Suprapubic skin (tissue), 4 donors: ENCODE measurements at places on chromosomes 1 and 21.

DNA sequence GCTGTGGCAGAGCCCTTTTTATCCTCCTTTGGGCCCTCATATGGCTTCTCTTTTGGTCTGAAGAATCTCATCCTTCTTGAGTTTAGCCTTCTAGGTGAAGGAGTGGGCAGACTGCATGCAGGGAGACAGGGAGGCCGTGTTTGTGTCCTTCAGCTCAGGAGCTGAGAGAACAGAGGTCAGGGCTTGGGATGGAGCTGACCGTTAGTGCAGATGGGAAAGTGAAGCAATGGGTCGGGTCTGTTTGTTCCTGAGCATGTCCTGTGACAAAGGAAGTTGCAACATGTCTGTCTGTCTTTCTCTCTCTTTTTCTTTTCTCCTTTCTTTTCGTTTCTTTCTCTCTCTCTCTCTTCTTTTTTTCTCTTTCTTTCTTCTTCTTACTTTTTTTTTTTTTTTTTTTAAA lies 14.9 kb downstream of the MAPKAPK2 start:
- no peak overlapping the region for H3K4me3 ChIP-seq
- peaks cover 7% of the 10 kb centered on the region for H3K36me3 ChIP-seq
- H3K27me3 ChIP-seq: no peaks in the 10 kb centered on the region
- peaks cover 53% of the 10 kb centered on the region for H3K4me1 ChIP-seq
- no peak for DNase-seq

DNA sequence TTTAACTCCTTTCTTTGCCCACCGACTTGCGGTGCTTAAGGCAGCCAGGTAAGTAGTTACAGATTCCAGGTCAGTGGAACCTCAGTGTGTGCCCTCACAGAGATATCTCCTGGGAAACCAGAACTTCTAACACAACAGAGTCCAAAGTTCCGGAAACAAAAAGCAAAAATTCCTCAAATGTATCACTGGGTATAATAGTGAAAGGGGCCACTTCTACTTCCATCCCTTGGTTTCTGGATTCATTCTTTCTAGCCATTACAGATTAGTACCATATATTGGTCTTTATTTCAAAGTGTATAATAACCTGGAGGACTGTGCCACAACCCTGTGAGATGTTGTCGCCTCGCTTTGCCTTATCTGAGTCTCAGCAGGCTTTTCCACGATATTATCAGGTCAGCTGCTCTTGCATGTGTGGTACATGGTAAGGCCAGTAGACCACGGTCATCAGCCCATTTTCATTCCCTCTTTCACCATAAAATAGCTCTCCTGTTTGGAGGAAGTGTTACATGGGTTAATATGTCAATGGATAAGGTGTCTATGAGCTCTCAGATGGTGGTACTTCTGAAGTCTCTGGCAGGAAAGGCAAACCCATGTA lies 14.9 kb upstream of the VASH2 start:
- no peak for DNase-seq
- no peak overlapping the region for H3K4me3 ChIP-seq
- H3K36me3 ChIP-seq: no peaks in the 10 kb centered on the region
- no peaks in the 10 kb centered on the region for H3K27me3 ChIP-seq
- no peak overlapping the region for H3K27ac ChIP-seq

DNA sequence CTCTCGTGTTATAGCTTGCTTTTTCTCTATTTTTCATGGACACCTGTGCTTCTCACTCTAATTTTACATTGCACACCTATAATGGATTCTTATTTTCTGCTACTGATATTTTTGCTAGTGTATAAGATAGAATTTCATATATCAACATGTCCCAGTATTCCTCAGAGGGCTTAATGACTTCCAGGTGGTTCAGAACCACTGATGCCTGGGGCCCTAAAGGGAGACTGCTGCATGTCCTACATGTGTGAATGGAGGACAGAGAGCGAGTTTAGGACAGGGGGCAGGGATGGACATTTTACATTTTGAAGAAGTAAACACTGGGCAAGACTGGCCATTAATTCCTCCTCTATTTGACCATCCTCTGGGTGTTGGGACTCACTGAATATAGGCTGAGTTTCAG lies 100.6 kb downstream of the DISC1 start:
- H3K4me1 ChIP-seq: no peaks in the 10 kb centered on the region
- no peaks in the 10 kb centered on the region for H3K36me3 ChIP-seq
- H3K27ac ChIP-seq: no peak overlapping the region
- DNase-seq: no peak
- no peaks in the 10 kb centered on the region for H3K27me3 ChIP-seq
- H3K4me3 ChIP-seq: no peak overlapping the region

DNA sequence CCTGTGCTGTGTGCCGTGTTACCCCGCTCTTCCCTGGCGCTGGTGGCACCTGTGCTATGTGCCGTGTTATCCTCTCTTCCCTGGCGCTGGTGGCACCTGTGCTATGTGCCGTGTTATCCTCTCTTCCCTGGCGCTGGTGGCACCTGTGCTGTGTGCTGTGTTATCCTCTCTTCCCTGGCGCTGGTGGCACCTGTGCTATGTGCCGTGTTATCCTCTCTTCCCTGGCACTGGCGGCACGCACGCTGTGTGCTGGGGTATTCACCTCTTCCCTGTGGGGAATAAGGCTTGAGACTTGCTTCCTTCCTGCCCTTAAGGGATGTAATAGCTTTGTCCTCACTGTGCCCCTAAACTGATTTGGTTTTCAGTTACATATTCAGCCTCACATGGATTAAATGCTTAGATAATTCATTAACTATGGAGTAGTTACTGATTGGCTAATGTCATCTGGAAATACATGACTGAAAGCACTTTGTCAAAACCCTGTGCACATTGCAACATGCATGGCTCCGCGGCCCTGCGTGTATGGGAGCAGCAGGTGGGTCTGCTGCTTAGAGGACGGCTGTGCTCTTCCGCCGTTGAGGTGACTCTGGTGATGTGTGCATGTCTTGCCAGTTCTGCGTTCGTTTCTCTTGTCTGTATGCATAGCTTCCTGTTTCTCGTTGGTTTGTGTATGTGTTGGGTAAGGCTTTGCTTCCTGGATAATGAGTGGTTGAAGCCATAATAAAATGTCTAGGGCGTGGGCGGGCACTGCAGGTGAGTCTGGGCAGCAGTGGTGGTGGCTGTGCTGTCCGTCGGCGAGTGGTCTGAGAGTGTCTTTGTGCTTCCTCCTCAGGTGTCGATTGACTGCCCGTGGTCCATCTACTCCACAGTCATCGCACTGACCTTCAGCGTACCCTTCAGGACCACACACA lies 17.9 kb upstream of the PWP2 start:
- no peaks in the 10 kb centered on the region for H3K27me3 ChIP-seq
- H3K27ac ChIP-seq: no peak overlapping the region
- no peak overlapping the region for H3K4me3 ChIP-seq
- peaks cover 92% of the 10 kb centered on the region for H3K36me3 ChIP-seq

GRCh38 chr1:1157426-1157913 lies 16.2 kb upstream of the TTLL10 start:
- peak overlapping the region; percentile 61 for H3K4me3 ChIP-seq
- peak; percentile 93 for DNase-seq
- H3K36me3 ChIP-seq: no peaks in the 10 kb centered on the region

DNA sequence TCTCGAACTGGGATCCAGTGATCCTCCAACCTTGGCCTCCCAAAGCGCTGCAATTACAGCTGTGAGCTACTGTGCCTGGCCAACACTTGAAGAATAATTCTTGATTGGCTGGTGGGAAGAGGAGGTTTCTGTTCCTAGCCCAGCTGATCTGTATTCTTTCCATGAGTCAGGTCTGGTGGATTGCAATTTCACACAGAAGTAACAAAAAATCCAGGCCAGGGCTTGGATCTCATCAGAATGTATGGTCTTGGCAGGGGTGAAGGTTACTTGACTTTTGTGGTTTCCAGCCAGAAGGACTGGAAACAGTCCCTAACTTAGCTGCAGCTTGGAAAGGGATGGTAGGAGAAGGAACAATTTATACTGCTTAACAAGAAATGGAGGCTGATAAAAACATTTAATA lies 5.1 kb upstream of the HP1BP3 start:
- H3K4me1 ChIP-seq: peaks cover 8% of the 10 kb centered on the region
- H3K27me3 ChIP-seq: no peaks in the 10 kb centered on the region
- H3K4me3 ChIP-seq: no peak overlapping the region
- DNase-seq: no peak
- H3K36me3 ChIP-seq: no peaks in the 10 kb centered on the region
